Thyroid gland (tissue), 4 donors: ENCODE measurements at places on chromosomes 6 and 20. TPM values are rescaled to one million over a fixed set of nuclear protein-coding genes. Genes with fewer than 3 reads are reported as not detected.
A peak's percentile ranks its signal among the peaks of the same experiment; 100 is the strongest.

DNA sequence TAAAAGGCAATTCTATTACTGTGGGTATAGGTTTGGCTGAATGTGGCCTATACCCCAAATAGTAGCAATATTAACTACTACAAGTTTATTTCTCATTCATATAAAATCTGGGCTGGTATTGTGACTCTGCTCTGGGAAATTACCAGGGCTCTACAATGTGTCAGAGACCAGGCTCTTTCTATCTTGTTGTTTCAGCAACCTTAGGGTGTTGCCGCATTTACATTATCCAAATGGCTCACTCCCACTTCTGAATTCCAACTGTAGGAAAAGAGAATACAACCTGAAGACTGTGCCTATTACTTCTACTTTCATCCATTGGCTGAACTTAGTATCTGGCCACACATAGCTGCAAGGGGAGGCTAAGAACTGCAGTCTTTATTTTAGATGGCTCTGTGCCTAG is 106.7 kb upstream of the CENPW start:
- DNase-seq, result no peak
- no peak overlapping the region for H3K27ac ChIP-seq
- H3K27me3 ChIP-seq, result no peaks in the 10 kb centered on the region
- no peak overlapping the region for H3K4me3 ChIP-seq

Gene PSORS1C2
- total RNA-seq, result not detected

Gene BTN2A1
- total RNA-seq, result 9.9 TPM

- no peaks in the 10 kb centered on the region for H3K36me3 ChIP-seq
- H3K4me3 ChIP-seq, result no peak overlapping the region
- no peaks in the 10 kb centered on the region for H3K27me3 ChIP-seq
- H3K27ac ChIP-seq, result no peak overlapping the region
Measured at GRCh38 chr6:107690643-107691061, 133.5 kb downstream of the SCML4 start.

DNA sequence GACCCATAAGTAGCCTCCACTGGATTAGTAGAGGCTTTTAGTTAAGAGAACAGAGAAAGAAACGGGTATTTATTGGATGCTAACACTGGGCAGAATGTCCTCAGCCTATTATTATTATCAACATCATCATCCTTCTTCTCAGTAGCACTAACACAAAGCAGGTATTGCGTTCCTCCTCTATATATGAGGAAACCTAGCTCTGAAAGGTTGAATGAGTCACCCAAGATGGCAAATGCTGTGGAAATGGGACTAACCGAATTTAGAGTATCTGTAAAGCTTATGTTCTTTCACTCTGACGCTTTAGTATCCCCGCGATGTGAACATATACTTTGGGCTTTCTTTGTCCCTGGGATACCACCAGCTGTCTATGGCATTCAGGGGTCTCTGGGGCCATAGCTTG is 77.0 kb downstream of the ADTRP start:
- no peaks in the 10 kb centered on the region for H3K4me1 ChIP-seq
- no peak overlapping the region for H3K4me3 ChIP-seq
- no peak overlapping the region for H3K27ac ChIP-seq
- H3K27me3 ChIP-seq, result no peaks in the 10 kb centered on the region

DNA sequence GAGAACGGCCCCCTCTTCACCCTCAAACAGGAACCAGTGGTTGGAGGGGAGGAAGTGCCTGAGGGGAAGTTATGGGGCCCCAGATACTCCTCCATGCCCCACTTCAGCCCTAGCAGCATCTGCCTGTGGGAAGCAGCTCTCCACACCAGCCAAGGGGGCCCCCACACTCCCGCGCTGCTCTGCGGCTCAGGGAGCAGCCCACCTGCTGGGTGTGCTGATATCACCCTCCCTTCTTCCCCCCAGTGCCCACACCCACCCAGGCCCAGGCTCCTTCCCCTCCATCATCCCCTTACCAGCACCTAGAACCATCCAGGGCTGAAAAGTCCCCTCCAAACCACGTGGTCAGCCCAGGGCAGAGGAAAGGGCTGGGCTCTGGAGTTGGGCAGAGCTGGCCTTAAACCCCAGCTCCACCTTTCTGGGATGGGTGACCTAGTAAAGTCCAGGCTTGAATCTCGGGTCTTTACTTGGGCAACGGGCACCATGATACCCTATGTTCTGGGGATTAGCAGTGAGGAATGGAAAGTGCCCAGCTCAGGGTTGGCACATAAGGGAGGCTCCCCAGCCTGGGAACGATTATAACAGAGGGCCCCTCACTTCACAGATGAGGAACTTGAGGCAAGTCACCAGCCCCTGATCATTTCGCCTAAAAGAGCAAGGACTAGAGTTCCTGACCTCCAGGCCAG is 663 bp downstream of the LST1 start:
- no peaks in the 10 kb centered on the region for H3K27me3 ChIP-seq
- H3K36me3 ChIP-seq, result no peaks in the 10 kb centered on the region
- H3K4me3 ChIP-seq, result no peak overlapping the region

Gene SCRT2
- total RNA-seq, result not detected

Gene SMLR1
- not detected for total RNA-seq

GRCh38 chr20:49276161-49276960 is 1.5 kb downstream of the ZNFX1 start:
- no peak for DNase-seq
- H3K27me3 ChIP-seq, result no peaks in the 10 kb centered on the region
- peaks cover 27% of the 10 kb centered on the region for H3K4me1 ChIP-seq
- peak overlapping the region; percentile 98 for H3K27ac ChIP-seq

Gene IMPG1
- total RNA-seq, result not detected

- no peak for DNase-seq
- H3K27ac ChIP-seq, result no peak overlapping the region
- no peak overlapping the region for H3K4me3 ChIP-seq
- peaks cover 10% of the 10 kb centered on the region for H3K36me3 ChIP-seq
Measured at GRCh38 chr6:108982154-108983113, 112.2 kb downstream of the SESN1 start.

- no peak overlapping the region for H3K4me3 ChIP-seq
- no peak overlapping the region for H3K27ac ChIP-seq
- DNase-seq, result no peak
Measured at GRCh38 chr6:158152659-158153058, 15.4 kb downstream of the SERAC1 start.

- H3K4me1 ChIP-seq, result peaks cover 4% of the 10 kb centered on the region
- no peaks in the 10 kb centered on the region for H3K27me3 ChIP-seq
- no peak overlapping the region for H3K4me3 ChIP-seq
- no peaks in the 10 kb centered on the region for H3K36me3 ChIP-seq
- H3K27ac ChIP-seq, result no peak overlapping the region
- peak; percentile 54 for DNase-seq
Measured at GRCh38 chr20:62787866-62788265, 8.4 kb upstream of the MRGBP start.

GRCh38 chr20:1880529-1881239 is 14.5 kb upstream of the SIRPA start:
- no peak overlapping the region for H3K4me3 ChIP-seq
- no peak overlapping the region for H3K27ac ChIP-seq
- no peaks in the 10 kb centered on the region for H3K27me3 ChIP-seq
- no peaks in the 10 kb centered on the region for H3K36me3 ChIP-seq
- H3K4me1 ChIP-seq, result no peaks in the 10 kb centered on the region

DNA sequence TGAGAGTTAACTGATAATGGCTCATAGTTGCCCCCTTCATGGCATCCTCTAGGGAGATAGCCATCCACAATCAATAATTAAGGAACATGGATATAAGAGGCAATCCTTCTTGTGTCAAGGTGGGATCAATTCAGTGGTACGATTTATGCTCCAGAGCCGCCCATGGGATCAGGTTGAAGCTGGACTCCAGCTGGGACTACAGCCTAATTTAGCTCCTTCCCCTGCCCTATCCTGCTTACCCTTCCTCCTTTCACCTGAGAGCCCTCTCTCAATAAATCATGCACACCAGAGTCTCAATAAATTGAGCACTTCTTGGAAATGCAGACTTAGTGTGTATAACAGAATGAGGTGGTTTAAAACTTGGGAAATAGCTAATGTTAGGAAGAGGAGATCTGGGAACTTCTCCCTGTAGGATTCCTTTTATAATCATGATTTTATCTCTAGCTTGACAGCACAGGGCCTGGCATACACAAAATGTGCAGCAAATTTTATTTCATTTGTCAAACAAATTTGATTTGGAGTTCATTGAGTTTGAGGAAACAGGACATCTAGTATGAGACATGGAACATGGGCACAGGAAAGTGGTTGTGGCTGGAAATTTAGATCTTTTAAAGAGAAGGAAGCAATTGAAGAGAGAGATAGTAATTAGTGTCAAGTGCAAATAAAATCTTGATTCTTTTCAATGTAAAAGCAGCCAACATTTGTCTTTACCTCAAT is 28.6 kb upstream of the OGFRL1 start:
- H3K27me3 ChIP-seq, result no peaks in the 10 kb centered on the region
- DNase-seq, result no peak
- H3K36me3 ChIP-seq, result no peaks in the 10 kb centered on the region
- H3K4me3 ChIP-seq, result no peak overlapping the region
- H3K27ac ChIP-seq, result no peak overlapping the region

GRCh38 chr6:68339488-68340131 is 295.5 kb upstream of the ADGRB3 start:
- no peaks in the 10 kb centered on the region for H3K4me1 ChIP-seq
- H3K4me3 ChIP-seq, result no peak overlapping the region
- H3K36me3 ChIP-seq, result no peaks in the 10 kb centered on the region

Gene LPA
- 1.4 TPM for total RNA-seq

Gene FRMD1
- total RNA-seq, result not detected

Gene PNLDC1
- not detected for total RNA-seq

- H3K4me1 ChIP-seq, result no peaks in the 10 kb centered on the region
- H3K36me3 ChIP-seq, result no peaks in the 10 kb centered on the region
- no peak overlapping the region for H3K27ac ChIP-seq
- H3K27me3 ChIP-seq, result no peaks in the 10 kb centered on the region
Measured at GRCh38 chr6:134870677-134871498, 79.0 kb downstream of the ALDH8A1 start.

GRCh38 chr6:122997541-122998150 is 1.6 kb downstream of the CLVS2 start:
- H3K27me3 ChIP-seq, result no peaks in the 10 kb centered on the region
- no peak overlapping the region for H3K27ac ChIP-seq
- peaks cover 9% of the 10 kb centered on the region for H3K4me1 ChIP-seq
- no peak for DNase-seq
- H3K4me3 ChIP-seq, result no peak overlapping the region
- H3K36me3 ChIP-seq, result no peaks in the 10 kb centered on the region

GRCh38 chr20:19074828-19075516 is 137.5 kb upstream of the SLC24A3 start:
- H3K4me1 ChIP-seq, result no peaks in the 10 kb centered on the region
- H3K4me3 ChIP-seq, result no peak overlapping the region
- no peak overlapping the region for H3K27ac ChIP-seq

- H3K27me3 ChIP-seq, result no peaks in the 10 kb centered on the region
- H3K27ac ChIP-seq, result no peak overlapping the region
- no peaks in the 10 kb centered on the region for H3K4me1 ChIP-seq
- H3K4me3 ChIP-seq, result no peak overlapping the region
Measured at GRCh38 chr6:143647732-143648131, 30.0 kb upstream of the PHACTR2 start.

DNA sequence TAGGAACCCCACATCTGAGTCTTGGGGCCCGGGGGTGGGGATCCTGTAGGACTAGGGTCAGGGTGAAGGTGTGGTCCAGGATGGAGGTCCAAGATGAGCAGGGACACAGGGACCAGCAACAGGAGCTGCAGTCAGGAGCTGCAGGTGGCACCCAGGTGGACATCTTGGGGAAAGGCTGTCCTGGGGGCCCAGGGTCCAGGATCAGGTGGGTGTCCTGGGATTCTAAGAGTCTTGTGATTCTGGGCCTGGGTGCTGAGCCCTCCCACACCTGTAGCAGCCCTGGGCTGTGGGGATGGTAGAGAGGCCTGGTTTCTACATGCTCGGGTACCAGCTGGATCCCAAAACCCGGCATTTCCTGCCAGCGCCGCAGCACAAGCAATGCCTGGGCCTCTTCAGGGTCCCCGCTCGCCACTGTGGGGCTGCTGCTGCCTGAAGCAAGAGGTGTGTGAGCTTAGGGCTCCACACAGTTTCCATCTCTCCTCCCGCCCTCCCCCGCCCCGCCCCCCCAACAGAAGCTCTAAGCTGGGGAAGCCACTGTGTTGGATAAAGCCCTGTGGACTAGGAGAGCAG is 20.7 kb downstream of the ERGIC3 start:
- DNase-seq, result no peak
- no peak overlapping the region for H3K27ac ChIP-seq
- H3K4me3 ChIP-seq, result no peak overlapping the region
- peaks cover 3% of the 10 kb centered on the region for H3K36me3 ChIP-seq
- H3K4me1 ChIP-seq, result peaks cover 4% of the 10 kb centered on the region
- H3K27me3 ChIP-seq, result no peaks in the 10 kb centered on the region

- no peak overlapping the region for H3K4me3 ChIP-seq
- H3K36me3 ChIP-seq, result no peaks in the 10 kb centered on the region
- H3K27ac ChIP-seq, result no peak overlapping the region
- no peak for DNase-seq
- no peaks in the 10 kb centered on the region for H3K27me3 ChIP-seq
Measured at GRCh38 chr6:159832946-159833345, 32.9 kb downstream of the PNLDC1 start.

Gene C6orf141
- 9.3 TPM for total RNA-seq

- peak; percentile 14 for DNase-seq
- H3K36me3 ChIP-seq, result no peaks in the 10 kb centered on the region
- H3K4me3 ChIP-seq, result no peak overlapping the region
- H3K27me3 ChIP-seq, result no peaks in the 10 kb centered on the region
Measured at GRCh38 chr20:57473246-57474048, 51.5 kb downstream of the CTCFL start.

Gene ARMC2
- 6.8 TPM for total RNA-seq

DNA sequence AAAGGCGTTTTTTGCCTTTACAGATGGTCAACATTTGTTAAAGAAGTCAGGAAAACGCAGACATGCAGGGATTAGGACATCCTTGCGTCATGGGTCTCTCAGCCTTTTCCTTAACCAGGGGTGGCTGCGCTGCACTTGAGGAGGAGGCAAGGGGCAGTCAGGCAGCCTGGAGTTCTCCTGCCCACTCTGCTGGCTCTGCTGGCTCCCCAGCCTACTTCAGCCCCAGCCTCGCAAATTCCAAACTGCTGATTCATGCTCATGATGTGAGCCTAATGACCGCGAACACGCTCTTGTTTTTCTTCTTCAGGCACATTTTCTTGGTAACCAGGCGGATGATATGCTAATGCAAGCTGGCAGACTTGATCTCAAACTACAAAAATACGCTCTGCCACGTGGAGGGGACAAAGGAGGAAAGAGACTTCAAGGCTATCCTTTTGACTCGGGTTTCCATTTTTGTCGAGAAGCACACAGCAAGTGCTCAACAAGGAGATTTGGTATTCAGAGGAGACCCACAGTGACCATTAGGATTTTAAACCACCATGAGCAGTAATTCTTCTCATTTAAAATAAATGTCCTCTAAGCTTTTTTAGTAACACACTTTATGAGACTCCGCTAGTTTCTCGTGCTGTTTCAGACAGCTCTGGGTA is 290.3 kb upstream of the STXBP5 start:
- DNase-seq, result peak; percentile 93
- H3K27ac ChIP-seq, result peak overlapping the region; percentile 83

- H3K4me1 ChIP-seq, result no peaks in the 10 kb centered on the region
- H3K27ac ChIP-seq, result no peak overlapping the region
- H3K4me3 ChIP-seq, result no peak overlapping the region
- no peaks in the 10 kb centered on the region for H3K36me3 ChIP-seq
- no peak for DNase-seq
Measured at GRCh38 chr20:52785679-52786078, 186.5 kb upstream of the TSHZ2 start.
